ENCODE measurements at places on chromosomes 6 and 20.

- H3K4me3 ChIP-seq = no peak overlapping the region
- H3K27ac ChIP-seq = no peak overlapping the region
- H3K4me1 ChIP-seq = peaks cover 3% of the 10 kb centered on the region
These were observed 1.1 kb upstream of the SLC2A10 start for GRCh38 chr20:46708172-46708860.

DNA sequence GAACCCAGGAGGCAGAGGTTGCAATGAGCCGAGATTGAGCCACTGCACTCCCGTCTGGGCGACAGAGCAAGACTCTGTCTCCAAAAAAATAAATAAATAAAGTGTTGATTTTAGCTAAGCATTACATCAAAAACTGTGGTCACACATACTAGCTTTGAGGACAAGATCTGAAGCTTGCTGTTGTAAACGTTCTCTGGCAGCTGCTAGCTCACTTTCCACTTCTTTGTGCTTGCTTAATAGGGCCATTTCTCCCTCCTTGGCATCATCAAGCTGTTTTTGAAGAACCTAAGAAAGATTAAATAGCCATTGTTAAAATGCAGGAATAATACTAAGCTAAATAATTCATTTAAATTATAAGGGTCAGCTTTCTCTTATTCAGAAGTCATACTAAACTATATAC is 55.7 kb downstream of the FAM184A start:
- peaks cover 1% of the 10 kb centered on the region for H3K36me3 ChIP-seq
- H3K4me3 ChIP-seq = no peak overlapping the region
- DNase-seq = no peak
- H3K27me3 ChIP-seq = no peaks in the 10 kb centered on the region
- no peaks in the 10 kb centered on the region for H3K4me1 ChIP-seq

DNA sequence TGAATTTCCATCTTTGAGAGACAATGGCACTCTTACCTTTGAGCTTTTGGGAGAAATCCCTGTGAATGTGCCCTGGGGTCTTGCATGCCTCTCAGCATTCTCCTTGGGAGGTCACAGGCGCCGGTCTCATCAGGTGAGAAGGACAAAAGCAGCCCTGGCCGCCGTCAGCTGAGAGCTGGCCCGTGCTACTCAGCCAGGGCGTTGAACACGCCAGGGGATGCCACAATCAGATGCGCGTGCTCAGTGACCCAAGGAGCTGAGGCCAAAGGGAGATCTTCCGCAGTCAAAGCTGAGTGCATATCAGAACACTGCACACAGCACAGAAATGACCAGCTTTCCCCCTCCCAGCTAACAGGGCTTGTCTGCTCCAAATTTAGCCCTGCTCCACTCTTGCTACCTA is 253.6 kb upstream of the NOX3 start:
- no peak overlapping the region for H3K27ac ChIP-seq
- DNase-seq = no peak
- no peaks in the 10 kb centered on the region for H3K36me3 ChIP-seq
- H3K4me1 ChIP-seq = no peaks in the 10 kb centered on the region

DNA sequence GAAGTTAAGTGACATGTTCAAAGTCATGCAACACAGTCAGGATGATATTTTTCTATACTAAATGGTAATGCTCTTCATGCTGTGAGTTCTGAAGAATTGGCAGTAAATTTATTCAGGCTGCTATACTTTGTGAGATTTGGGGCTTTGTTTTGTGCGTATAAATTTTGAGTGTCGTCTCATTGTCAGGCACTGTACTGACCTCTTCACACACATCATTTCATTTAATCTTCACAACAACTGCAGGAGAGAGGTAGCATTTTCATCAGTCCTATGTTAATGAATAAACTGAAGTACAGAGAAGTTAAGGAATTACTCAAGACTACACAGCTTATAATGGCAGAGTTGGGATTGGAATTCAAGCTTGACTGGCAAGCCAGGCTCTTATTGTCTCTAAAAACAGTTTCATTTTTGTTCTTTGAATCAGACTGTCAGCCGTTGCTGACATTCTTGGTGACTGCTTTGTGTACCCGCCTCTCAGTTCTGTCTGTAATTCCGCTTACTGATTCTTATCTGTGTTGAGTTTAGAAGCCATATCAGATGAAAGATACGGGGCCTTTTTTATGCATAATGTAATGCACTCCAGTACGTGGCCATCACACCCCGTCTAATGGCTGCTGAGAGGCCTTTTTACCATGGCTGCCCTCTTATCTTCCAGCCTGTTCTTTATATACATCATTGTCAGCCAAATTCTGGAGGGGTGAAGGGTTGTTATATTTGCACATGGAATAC is 274.9 kb downstream of the UTRN start:
- H3K4me3 ChIP-seq = peak overlapping the region; percentile 23
- H3K36me3 ChIP-seq = peaks cover 6% of the 10 kb centered on the region
- no peaks in the 10 kb centered on the region for H3K27me3 ChIP-seq
- H3K4me1 ChIP-seq = no peaks in the 10 kb centered on the region
- H3K27ac ChIP-seq = no peak overlapping the region

DNA sequence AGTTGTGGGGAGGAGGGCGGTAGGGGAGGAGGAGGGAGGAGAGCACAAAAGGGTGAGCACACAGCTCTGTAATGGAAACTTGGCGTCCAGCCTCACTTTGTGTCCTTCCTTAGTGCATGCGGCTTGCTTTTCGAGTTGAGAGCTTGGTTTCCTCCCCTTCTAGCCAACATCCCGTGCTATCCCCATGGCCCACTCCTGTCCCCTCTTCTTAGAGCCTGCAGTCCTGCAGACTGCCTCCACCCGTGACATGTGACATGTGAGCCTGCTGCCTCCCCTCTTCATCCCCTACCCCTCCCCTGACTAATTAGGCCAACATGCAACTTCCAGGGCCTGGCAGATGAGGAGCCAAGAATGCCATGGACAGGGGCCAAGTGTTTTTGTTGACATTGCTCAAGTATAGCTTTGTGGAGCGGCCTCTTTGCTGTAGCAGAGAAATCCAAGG is 63.2 kb downstream of the SLC24A3 start:
- peaks cover 19% of the 10 kb centered on the region for H3K4me1 ChIP-seq
- no peaks in the 10 kb centered on the region for H3K36me3 ChIP-seq
- no peak for DNase-seq
- no peak overlapping the region for H3K4me3 ChIP-seq
- H3K27ac ChIP-seq = no peak overlapping the region

- H3K36me3 ChIP-seq = no peaks in the 10 kb centered on the region
- H3K27me3 ChIP-seq = no peaks in the 10 kb centered on the region
- no peak overlapping the region for H3K4me3 ChIP-seq
- no peak for DNase-seq
- no peak overlapping the region for H3K27ac ChIP-seq
- peaks cover 42% of the 10 kb centered on the region for H3K4me1 ChIP-seq
These were observed 213.5 kb downstream of the MOXD1 start for GRCh38 chr6:132187816-132188215.

GRCh38 chr20:53806683-53807401 is 213.2 kb upstream of the ZNF217 start:
- DNase-seq = no peak
- no peak overlapping the region for H3K27ac ChIP-seq

GRCh38 chr6:130677312-130677711 is 149.9 kb upstream of the SMLR1 start:
- no peaks in the 10 kb centered on the region for H3K27me3 ChIP-seq
- no peaks in the 10 kb centered on the region for H3K36me3 ChIP-seq
- DNase-seq = no peak
- no peak overlapping the region for H3K4me3 ChIP-seq

DNA sequence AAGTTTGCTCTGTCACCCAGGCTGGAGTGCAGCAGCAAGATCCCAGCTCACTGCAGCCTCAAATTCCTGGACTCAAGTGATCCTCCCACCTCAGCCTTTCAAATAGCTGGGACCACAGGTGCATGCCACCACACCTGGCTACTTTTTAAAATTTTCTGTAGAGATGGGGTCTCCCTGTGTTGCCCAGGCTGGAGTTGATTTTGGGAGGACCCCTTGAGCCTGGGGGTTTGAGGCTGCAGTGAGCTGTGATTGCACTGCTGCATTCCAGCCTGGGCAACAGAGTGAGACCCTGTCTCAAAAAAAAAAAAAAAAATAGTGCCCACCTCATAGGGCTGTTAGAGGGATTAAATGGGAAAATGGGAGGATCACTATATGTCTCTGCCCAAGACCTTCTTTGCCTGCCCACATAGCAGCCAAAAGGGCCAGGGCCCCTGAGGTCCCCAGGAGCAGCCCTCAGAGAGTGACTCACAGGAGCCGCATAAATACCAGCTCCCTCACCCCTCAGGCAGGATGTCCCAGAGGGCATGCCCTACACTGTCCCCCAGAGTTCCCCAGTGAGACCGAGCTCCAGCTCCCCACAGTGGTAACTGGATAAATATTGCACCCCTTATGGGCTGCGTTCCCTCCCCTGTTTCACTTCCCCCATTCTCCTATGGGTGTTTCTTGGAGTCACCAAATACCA is 11.7 kb upstream of the MDGA1 start:
- no peaks in the 10 kb centered on the region for H3K27me3 ChIP-seq
- H3K36me3 ChIP-seq = no peaks in the 10 kb centered on the region
- no peak overlapping the region for H3K27ac ChIP-seq
- H3K4me3 ChIP-seq = no peak overlapping the region
- no peak for DNase-seq
- H3K4me1 ChIP-seq = peaks cover 8% of the 10 kb centered on the region

All from thoracic aorta (tissue), 2 donors.